ENCODE measurements at places on chromosomes 11 and 22.

- DNase-seq = peak; percentile 90
Measured at GRCh38 chr11:57649826-57650738, at the start of gene YPEL4. TSS of gene YPEL4 (minus strand) at chr11:57649912. CDS start at chr11:57647107, 2,805 bp downstream.

- DNase-seq = no peak
Measured at GRCh38 chr11:120601536-120601935, 90.0 kb downstream of the GRIK4 start.

GRCh38 chr11:115996125-115996807 is 492.1 kb upstream of the CADM1 start:
- DNase-seq = no peak

DNA sequence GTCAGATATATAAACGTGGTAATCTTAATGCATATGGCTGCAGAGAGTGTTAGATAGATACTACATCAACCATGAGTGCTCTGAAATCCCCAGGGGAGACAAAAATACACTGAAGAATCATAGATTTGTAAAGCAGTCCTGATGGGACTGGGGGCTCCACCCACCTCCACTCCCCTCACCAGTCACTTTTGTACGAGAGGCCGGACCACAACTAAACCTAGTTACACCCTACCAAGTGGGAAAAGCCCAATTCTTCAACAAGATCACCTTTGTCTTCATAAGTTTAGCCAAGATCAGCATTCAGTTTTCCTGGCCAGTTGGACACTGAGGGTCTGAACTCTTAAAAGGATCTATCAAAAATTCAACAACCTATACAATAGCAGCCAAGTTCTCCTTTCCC is 1.5 kb downstream of the SF1 start:
- no peak for DNase-seq

DNA sequence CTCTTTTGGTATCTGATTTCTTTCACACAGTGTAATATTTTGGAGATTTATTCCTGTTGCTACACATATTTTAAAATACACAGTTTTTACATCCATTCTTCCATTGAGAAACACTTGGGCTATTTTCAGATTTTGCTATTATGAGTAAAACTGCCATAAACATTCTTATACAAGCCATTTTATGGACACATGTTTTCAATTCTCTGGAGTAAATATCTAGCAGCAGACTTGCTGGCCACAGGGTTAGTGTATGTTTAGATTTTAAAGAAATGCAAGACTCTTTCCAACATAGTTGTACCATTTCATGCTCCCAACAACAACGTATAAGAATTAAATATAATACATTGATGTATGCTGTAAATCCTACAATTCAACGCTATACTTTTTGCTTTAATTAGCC is 360.8 kb upstream of the PITPNB start:
- no peak for DNase-seq

DNA sequence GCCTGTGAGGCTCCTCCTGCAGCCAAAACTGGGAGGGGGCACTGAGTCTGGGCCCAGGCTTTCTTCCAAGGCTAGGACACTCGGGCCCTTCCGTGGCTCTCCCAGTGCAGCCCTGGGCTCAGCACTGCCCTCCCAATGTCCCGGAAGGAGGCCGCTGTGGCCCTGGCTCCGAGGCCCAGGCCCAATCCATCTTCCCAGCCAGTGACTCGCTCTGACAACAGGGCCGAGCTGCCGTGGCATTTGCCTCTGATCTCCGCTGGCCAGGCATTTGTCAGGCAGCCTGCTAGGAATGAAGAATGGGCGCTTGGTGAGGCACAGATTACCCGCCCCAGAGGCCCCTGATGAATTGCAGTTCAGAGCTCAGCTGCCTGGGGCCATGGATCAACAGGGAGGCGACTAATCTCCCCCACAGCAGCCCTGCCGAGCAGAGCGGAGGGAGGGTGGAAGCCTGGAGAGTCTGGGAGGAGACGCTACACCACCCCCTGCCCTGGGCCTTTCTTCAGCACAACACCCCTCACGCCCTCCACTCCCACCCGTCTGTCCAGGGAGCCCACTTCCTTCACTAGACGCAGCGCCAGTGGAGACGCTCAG is 8.3 kb downstream of the FXYD2 start:
- DNase-seq = peak; percentile 42

- DNase-seq = no peak
Measured at GRCh38 chr22:43363315-43364168, 20.4 kb upstream of the SCUBE1 start.

DNA sequence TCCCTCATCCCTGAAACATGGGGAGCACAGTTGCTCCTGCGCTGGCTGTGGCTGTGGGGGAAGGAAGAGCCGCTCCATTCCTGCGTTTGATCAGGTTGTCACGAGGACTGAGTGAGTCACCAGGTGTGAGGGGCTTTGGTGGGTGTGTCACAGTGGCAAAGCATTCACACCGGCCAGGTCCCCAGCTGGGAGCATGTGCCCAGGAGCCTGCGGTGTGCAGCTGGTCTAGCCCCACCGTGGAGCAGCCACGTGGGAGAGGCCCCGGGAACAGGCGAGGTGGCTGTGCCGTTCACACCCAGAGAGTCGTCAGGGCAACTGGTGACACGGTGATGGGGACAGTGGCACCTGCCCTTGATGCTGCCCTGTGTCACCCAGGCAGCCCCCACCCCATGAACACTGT is 47.6 kb upstream of the PPARA start:
- DNase-seq = no peak

GRCh38 chr11:14380947-14381561 is 22.1 kb upstream of the RRAS2 start:
- peak; percentile 86 for DNase-seq

DNA sequence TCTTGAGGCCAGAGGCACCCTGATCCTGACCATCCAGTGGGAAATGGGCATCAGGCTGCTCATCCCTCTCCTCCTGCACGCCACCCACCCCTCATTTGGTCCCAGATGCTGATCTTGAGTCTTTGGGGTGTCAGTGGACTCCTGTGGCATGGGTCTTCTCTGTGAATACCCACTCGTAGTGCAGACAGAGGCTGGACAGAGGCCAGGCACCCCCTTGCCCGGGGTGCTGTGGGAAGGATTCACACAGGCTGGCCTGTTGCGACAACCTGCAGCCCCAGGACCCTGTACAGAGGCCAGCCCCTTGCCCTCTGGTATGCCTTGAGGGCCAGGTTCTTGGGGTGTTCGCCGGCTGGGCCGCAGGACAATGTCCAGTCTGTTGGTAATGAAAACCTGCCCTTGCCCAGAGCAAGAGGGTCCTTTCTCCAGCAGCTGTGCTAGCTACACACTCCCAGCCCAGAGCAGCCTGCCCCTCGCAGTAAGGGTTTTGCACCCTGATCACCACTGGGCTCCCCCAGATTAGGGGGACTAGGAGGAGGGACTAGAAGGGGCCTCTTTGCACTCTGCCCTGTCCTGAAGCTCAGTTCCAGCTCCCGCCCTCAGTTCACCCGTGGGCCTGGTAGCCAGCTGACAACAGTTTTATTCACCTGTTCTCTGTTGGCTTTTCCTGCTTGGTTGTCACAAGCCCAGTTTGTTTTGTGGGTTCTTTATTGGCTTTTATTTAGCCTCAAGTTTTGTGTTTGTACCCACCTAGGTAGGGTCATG is 76.0 kb downstream of the BCR start:
- DNase-seq = no peak

DNA sequence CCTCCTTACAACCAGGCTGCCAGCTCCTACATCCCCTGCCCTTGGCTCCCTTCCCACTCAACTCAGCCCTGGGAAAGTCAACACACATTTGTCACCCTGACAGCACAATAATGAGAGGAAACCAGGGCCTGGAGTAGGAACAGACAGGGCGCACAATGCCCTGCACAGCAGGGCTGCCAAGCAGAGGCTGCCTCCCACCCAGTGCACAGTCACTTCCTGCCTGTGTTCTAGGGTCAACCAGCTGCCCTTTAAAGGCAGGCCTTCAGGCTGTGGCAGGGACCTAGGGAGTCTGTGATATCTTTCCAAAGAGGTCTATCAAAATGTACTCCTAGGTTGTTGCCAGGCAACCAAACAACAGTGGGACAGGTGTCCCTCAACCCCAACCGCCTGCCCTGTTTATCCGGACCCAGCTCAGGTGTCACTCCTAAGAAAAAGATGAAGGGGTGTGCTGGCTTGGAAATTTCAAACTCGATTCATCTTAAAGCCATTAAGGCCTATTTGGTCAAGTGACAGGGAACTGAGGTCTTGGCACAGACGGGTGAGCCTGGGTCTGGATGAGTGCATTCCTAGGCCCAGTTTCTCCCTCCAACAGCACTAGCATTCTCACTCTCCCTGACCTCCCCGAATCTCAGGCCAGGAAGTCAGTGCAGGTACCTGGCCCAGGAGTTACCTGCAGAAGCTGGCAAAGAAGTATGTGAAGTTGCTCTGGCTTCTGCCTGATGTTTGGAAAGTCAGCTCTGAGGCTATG is 110.3 kb upstream of the PITPNB start:
- no peak for DNase-seq

DNA sequence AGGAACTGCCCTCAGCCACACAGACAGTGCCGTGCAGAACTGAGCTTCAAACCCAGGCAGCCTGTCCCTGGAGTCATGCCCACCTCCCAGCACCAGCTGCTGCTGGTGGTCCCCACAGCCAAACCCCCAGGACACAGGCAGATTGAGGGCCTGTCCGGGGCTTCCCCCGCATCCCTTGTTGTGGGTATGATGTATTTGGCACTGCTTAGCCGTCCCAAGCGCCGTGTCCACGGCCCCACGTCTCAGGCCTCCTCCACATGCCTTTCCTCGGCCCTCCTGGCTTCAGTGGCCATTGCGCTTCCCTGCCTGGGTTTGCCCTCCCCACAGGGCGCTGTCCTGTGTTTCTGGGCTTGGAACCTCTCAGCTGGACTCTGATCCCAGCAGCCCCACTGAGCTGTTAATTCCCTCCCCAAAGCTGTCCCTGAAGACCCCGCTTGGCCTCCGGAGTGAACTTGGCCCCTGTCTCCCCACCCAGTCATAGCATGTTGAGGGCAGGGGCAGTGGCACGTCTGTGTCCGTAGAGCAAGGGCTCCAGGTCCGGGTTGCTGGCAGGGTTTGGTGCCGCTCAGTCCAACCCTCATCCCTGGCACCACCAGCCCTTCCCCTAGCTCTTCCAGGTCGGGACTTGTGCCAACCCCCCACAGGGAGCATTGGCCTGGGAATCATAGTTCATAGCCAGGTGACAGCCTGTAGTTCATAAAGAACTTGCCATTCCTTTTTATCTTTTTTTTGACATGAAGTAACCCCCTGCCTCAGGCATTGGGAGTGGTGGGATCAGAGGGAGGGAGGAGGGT is 34.5 kb upstream of the TEF start:
- no peak for DNase-seq

DNA sequence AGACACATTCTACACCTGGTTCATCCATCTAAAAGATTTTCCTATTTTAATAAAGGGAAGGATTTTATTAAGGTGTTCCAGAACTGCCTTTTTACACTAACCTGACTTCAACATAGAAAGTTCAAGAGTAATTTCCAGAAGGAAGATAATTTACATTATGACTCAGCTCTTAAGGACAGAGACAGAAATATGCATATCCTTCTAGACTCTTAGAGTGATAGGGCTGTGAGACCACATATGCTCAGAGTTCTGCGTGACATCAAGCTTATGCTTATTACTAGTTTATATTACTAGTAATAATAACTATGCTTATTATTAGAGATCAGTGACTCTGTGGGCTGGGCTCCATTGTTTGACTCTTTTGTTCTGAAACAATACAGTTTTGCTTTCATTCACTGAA is 4.6 kb downstream of the PDGFD start:
- no peak for DNase-seq

DNA sequence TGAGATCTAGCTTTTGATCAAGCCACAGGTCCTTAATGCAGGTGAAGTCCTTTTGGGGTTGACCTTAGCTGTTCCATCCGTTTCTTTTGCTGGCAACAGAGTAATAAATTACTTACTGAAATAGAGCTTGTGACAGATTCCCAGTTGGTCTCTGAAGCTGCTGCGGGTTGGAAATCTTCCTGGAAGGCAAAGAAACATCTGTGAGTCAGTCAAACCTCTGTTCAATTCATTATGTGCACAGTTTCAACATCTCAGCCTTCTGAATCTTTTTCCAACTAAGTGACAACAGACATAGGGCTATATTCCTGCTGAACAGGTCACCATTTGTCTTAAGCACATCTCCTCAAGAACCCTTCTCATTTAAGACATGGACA is 88.9 kb upstream of the DDI1 start:
- peak; percentile 56 for DNase-seq

GRCh38 chr22:38317995-38318715 is 922 bp upstream of the CSNK1E start:
- DNase-seq = peak; percentile 91

DNA sequence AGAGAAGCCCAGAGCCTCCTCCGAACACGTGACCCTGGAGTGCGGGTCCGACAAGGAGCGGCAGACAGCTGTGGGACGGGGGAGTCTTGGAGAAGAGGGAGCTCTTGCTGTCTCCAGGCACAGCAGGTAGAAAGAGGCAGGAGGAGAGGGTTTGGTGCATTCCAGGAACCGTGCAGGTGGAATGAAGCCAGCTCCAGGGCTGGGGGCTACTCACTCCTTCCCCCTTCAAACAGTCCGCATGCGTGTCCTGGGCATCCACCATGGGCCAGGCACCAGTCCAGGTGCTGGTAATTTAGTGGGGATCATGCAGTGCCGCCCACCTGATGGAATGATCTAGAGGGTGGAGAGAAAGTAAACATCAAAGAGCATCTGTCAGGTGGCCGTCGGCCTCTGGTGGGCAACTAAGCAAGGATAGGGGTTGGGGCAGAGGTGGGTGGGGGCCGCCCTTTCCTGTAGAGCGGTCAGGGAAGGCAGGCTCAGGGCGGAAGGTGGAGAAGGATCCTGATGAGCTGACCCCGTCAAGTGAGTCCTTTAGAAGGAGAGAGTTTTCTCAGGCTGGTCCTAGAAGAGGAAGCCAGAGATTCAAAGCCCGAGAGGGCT is 850.0 kb downstream of the TBC1D22A start:
- DNase-seq = no peak

GRCh38 chr11:55345306-55345705 is 2.3 kb downstream of the OR4A16 start:
- no peak for DNase-seq

GRCh38 chr11:93493252-93493897 is 49.8 kb downstream of the SMCO4 start:
- no peak for DNase-seq

Data from GM03348 (cell line).